Activated CD8-positive, alpha-beta T cell treated with anti-CD3 and anti-CD28 coated beads, Interleukin-2, amount 10 ng/mL, durations not matched to agents 7 days and 5 days (primary cell): ENCODE measurements at places on chromosomes 4 and X. TPM values are rescaled to one million over a fixed set of nuclear protein-coding genes. Genes with fewer than 3 reads are reported as not detected.
A peak's percentile ranks its signal among the peaks of the same experiment; 100 is the strongest.

The NSUN7 gene
- total RNA-seq = not detected

The PAK3 gene
- not detected for total RNA-seq

The CCNA2 gene
- 131 TPM for total RNA-seq

DNA sequence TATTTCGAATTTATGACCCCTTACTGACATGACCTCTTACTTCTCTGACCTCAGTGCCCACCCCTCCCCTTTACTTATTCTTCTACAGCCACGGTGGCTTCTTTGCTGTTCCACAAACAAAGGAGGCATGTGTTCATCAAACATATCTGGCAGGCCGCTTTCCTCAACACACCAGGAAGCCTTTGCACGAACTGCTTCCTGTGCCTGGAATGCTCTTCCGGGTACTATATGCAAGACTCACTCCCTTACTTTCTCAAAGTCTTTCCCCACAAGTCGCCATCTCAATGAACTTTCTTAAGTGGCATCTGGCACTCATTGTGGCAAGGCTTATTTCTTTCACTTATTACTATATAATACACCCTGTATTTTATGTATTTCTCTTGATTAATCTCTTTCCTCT, 351.5 kb upstream of the DDX53 start:
- no peak for DNase-seq

DNA sequence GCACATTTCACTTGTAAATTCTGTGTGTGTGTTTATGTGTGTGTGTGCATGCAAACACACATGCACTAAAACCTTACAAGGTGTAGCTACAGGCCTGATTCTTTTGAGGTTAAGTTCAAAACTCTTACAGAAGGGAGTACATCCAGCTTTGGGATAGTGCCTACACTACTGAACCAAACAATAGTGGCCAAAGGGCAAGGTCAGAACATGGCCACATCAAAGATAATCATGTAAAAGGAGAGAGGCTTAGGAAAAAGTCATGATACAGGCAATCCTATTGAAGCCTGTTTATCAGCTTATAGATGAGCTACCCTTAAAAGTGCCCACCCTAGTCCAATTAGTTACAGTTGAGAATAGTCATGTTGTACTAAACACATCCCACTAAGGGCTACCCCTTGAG, 139.6 kb downstream of the IDS start:
- no peak for DNase-seq

GRCh38 chr4:181737744-181738143, 505.5 kb upstream of the TENM3 start:
- no peak for DNase-seq

DNA sequence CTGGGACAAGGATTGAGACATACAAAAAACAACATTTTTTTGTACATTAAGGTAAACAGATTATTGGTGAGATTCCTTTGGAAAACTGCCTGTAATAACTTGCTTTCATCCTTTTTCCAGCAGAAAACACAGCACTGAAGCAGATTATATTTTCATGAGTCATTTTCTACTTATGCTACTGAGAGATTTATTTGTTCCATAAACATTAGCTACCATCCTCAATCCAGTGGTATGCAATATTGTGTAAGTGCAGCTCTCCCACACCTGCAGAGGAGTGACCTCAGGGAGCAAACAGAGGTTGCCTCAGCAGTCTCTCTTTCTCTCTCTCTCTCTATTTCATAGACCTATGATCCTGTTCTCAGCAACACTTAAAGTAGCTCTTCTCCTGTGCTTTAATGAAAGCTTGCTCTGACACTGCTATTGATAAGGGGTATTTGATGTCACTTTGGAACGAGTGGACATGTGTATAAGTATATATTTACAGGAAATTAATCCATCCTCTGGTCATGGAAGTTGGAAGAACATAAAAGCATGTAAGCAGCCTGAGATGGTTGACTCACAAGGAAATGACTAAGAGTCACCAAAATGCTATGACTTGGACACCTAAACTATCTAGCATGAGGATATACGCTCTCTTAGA, 163.7 kb upstream of the SPANXC start:
- no peak for DNase-seq

DNA sequence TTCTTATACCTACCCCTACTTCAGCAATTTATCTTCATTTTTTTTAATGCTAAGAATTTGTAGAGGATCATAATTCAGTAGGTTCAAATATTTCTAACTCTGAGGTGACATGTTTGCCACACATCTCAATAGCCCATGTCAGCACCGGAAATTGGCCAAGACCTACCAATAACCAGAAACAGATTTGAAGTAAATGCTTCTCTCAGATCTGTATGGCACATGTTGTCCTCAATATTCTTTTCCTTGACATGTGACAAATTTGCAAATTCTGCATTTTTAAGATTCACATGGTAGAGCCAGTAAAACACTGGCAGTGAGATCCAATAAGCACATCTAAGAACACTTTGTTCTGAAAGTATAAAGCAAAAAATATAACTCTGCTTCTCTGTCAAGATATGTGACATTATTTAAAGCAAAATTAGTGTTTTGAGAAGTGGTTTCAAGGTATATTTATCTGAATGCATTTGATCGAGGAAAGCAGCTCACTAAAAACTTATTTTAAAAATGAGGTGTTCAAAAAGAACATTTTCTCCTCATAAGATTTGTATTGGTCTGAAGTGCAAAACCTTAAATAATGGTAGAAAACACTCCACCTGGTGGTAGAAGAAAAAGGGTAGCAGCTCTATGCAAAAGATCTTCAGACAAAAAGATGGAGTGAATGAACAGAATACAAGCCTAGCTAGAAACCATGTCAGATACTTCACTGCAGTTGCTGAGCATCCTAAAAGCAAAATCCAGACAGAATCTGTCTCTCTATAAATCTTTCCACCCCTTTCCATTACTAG, 513.8 kb upstream of the FAM241A start:
- no peak for DNase-seq

DNA sequence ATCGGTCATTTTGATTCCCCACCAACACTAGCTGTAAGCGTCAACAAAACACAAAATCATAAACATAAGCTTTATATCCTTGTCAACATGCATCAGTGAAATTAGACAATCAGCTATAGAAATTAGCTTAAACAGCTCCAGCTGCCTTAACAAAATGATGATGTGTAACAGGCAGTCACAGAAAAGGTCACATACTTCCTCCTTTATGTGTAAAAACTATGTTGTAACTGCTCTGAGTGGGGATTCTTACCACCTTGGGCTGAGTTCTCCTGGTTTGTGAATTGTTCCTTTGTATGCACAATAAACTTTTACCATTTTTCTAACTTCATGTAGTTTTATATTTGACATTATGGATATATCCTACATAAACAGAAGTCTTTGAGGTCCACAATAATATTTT, 73.9 kb upstream of the MAP9 start:
- DNase-seq = no peak

DNA sequence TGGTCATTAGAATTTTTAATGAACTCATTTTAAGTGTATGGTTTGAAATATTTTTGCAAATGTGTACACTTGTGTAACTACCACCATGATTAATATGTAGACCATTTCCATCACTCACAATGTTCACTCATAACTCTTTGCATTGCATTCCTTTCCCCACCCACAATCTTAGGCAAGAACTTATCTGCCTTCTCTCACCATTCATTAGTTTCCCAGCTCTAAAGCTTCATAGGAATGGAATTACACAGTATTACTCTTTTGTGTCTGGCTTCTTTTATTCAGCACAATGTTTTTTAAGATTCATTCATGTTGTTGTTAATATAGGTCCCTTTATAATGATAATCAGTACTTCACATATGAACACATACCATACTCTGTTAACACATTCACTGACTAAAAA, 106.1 kb downstream of the ARAP2 start:
- DNase-seq = no peak

DNA sequence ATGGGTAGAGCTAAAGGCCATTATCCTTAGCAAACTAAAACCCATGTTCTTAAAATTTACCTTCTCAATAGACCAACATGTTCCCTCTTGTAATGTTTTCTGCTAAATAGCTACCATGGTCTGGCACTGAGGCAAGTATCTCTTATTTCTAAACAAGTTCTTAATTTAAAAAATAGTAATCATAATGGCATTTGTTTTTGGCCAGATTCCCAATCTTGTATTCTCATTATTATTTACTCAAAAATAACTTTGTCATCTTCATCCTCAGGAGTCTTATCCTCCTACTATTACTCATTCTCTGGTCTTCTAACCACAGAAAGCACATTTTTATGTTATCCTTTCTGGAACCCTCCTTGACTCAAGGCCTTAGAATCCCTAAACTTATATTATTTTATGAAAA, 931.2 kb downstream of the CCSER1 start:
- no peak for DNase-seq

GRCh38 chr4:17577665-17578481, 875 bp downstream of the LAP3 start:
- DNase-seq = peak; percentile 53

GRCh38 chr4:16418814-16419213, 192.5 kb upstream of the TAPT1 start:
- DNase-seq = no peak

DNA sequence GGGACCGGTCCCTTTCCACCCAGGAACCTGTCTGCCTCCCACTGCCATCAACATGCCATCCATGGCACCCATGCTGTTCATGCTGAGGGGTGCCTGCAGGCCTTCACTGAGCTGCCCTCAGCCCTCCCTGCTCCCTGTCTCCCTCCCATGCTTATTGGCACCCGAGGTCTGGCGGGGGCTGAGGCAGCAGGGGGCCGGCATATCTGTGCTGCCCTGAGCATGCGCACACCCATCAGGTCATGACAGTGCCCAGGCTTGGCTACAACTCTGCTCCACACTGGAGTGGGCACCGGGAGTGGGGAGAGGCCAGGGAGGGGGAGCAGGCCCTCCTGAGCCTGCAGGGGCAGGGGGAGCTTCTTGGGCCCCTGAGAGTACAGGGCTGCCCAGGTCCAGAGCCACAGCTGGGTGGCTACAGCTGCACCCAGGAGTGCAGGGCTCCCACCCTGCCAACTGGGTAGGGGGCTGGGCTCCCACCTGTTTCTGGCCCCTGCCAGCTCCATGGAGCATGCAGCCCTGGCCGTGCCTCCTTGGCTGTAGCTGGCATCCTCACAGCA, 395.8 kb upstream of the DMD start:
- DNase-seq = no peak

- no peak for DNase-seq
These were observed 93.2 kb upstream of the JADE1 start for GRCh38 chr4:128716338-128716737.

- no peak for DNase-seq
These were observed 286.9 kb downstream of the ZNF674 start for GRCh38 chrX:46258356-46258755.

GRCh38 chr4:181958446-181958845, 284.8 kb upstream of the TENM3 start:
- no peak for DNase-seq

- no peak for DNase-seq
These were observed 641.8 kb downstream of the FSTL5 start for GRCh38 chr4:161522031-161522430.

DNA sequence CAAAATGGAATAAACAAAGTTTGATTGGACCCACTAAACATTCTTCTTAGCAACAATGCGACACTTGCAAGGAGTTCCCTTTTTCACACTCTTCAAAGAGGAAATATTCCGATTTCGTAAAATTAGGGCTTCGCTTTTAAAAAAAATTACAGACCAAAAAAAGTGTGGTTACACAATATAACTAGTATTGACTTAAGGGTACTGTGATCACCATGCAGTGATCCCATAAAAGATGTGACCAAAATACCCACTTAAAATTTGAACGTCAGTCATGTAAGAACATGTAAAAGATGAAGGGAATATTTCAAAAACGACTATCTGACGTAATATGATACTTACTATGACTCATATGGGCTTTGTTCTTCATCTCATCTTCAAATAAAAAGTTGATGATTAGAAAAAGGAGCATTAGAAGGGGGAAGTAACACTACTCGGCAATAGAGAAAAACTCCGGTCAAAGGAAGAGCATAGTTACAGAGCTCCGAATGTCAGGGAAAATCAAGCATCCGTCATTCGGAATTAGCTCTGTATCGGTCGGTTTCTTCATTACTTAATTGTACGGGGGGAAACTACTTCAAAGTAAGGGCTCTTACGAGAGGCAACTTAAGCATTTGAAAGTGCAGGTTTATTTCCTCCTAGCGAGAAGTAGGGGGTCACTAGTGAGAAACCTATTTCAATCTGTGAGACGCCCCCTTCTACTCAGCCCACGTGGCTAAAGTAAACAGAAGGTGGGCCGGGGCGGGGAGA, 1.3 kb upstream of the TET2 start:
- DNase-seq = no peak
